ENCODE measurements at places on chromosomes 16 and 17.

DNA sequence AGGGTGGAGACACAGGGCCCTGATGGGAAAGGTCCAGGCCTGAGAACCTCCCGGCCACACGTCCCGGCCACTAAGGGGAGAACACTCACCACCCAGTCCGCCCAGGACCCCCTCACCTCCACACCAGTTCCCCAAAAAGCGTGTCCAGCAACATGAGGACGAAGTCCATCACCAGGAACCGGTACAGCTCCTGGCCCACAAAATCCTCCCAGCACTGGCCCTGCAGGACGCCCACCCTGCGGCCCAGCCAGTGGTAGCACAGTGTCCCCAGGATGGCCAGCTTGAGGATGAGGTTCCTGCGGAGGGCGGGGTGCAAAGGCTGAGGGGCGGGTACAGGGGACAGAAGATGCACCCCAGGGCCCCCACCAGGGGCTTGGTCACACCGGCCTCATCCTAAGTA, 8.0 kb downstream of the TMC6 start:
- no peak for DNase-seq

- DNase-seq: no peak
Measured at GRCh38 chr17:39924691-39925055, 2.7 kb downstream of the ORMDL3 start.

- DNase-seq: peak; percentile 54
Measured at GRCh38 chr17:41695954-41696757, 7.5 kb downstream of the EIF1 start.

DNA sequence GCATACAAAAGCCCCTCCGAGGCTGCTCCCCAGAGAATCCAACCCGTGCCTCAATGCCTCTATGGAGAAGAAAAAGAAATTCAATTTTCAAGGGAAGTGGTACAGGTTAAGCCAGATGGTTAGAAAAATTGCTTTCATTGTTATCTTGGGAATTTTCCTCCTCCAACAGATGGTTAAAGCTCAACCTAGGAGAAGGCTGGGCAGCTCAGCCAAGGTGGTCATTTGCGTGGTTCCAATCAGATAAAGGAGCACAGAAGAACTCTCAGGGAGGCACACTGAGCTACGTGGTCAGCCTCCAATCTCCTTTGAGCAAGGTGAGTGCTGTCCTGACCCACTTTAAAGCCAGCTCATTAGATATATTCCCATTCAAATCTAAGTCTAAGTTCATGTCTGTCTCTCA, 106.7 kb downstream of the STX8 start:
- no peak for DNase-seq

DNA sequence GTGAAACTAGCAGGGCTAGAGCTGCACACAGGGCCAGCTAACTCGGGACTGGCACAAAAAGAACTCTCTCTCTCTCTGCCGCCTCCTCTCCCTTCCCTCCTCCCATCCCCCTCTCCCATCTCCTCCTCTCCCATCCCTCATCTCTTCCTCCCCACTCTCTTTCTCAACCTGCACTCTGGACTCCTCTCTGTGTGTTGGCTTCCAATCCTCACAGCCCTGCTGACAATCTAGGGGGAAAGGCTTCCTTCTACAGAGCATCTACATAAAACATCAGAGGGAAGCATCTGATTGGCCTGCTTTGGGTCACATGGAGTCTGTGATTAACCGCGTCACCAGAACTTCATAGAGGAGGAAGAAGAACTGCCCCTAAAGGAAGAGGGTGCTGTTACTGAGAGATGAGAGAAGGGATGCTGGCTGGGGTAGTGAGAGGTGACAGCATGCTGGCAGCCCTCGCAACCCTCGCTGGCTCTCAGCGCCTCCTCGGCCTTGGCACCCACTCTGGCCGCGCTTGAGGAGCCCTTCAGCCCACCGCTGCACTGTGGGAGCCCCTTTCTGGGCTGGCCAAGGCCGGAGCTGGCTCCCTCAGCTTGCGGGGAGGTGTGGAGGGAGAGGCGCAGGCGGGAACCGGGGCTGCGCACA, 12.8 kb upstream of the ZFP90 start:
- DNase-seq: no peak

GRCh38 chr17:9814337-9814945, 7.4 kb downstream of the GSG1L2 start:
- no peak for DNase-seq

- DNase-seq: no peak
Measured at GRCh38 chr16:89001117-89002027, 24.4 kb upstream of the CBFA2T3 start.

- DNase-seq: no peak
Measured at GRCh38 chr17:56697190-56697589, 103.7 kb downstream of the NOG start.

DNA sequence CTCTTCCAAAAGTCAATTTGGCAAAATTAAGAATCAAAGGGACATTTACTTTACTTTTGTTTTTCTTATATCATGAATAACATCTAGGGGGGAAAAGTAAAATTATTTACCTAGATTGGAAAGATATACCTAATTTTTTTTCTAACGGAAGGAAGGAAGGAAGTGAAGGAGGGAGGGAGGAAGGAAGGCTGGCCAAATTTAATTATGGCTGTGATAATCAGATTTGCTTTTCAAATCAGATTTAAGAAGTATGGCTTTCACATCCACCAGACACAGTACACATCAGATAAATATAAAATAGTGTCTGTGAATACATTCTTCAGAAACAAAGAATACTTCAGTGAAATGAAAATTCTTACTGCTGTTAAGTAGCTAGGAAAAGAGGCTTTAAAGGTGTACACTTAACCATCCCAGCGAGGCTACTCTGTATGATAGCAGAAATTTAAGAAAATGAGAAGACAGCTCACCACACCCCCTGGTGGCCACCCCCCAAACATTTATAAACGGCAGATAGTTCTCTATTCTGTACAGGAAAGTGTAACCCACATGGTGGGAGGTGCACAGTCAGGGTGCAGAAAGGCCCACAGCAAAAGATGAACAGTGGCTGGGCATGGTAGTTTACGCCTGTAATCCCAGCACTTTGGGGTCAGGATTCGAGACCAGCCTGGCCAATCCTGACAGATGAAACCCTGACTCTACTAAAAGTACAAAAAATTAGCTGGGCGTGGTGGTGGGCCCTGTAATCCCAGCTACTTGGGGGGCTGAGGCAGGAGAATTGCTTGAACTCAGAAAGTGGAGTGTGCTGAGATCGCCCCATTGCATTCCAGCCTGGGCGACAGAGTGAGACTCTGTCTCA, 150.8 kb downstream of the SSH2 start:
- DNase-seq: peak; percentile 57
